ENCODE measurements at places on chromosomes 3 and 15. TPM values are rescaled to one million over a fixed set of nuclear protein-coding genes. Genes with fewer than 3 reads are reported as not detected.

The EPB42 gene
- total RNA-seq: not detected

The GRM7 gene
- total RNA-seq: 0.05 TPM

The HCN4 gene
- not detected for total RNA-seq

The ADGRG7 gene
- total RNA-seq: not detected

DNA sequence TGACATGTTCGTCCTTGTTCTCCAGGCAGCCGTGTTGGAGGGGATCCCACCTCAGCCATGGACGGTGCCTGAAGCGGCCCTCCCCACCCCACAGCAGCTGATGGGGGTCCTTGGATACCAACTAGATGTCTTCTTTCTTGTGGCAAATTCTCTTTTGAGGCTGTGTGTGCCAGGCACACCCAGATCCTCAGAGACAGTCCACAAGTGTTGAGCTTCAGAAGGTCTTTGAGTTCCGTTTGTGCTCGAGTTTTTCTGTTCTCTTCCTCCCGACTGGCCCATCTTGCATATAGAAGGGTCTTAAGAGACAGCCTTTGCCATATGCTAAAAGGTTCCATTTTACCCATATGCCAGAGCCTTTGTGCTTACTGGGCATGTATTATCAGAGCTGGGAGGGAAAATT, 227.4 kb downstream of the THSD4 start:
- DNase-seq: no peak

- DNase-seq: no peak
Measured at GRCh38 chr3:157573780-157574378, 70.7 kb upstream of the VEPH1 start.

- no peak for DNase-seq
Measured at GRCh38 chr3:154678041-154678654, 248.2 kb upstream of the GPR149 start.

GRCh38 chr15:73370151-73370550, 1.4 kb upstream of the HCN4 start:
- DNase-seq: no peak

- no peak for DNase-seq
Measured at GRCh38 chr3:5427938-5428337, 240.4 kb downstream of the EDEM1 start.

DNA sequence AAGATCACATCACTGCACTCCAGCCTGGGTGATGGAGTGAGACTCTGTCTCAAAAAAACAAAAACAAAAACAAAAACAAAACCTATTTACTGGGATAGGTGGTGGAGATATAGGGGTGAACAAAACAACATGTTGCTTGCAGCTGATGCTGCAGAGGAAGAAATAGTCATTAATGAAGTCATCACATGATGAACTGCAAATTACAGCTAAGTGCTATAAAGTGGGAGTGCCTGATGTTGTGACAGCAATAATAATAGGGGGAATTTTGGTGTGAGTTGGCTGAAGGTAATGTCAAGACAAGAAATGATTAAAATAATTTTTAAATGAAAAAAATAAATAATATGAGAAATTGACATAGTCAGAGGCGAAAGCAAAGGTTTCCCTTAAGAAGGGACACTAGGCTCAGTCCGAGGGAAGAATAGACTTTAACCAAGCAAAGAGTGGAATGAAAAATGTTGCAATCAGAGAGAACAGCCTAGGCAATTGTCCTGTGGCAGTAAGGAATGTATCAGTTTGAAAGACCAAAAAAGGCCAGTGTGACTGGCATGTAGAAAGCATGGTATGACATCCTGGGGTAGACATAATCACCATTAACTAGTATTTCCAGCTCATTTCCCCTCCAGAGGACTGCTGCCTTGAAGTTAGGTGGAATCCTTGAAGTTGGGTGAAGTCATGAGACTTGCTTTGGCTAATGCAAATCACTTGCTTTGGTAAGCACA, 14.7 kb upstream of the PIK3CB start:
- DNase-seq: no peak

DNA sequence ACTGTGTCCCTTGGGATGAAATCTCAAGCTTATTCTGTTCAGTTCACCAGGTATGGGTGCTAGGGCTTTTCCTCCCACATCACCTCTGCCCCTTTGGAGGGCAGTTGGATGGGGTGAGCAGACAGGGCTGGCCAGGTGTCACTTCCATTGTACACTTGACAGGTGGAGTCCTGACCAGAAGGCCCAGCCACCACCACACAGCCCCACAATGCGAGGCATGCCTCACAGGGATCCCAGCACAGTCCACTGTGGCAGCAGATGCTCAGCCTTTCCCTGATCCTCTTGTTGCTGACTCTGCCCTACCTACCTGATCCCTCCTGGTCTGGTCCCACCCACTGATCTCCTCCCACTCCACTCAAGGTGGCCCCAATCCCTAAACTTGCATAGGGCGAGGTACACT, 88.2 kb downstream of the ANP32A start:
- no peak for DNase-seq

All from dermis blood vessel endothelial cell (primary cell).